Renal cortex interstitium (tissue), 15 donors: ENCODE measurements at places on chromosomes 13 and 19. TPM values are rescaled to one million over a fixed set of nuclear protein-coding genes. Genes with fewer than 3 reads are reported as not detected.

FAM83E gene
- polyA plus RNA-seq, result 0.88 TPM

PRODH2 gene
- polyA plus RNA-seq, result 42.4 TPM

GRCh38 chr13:23771552-23771951, 117.6 kb downstream of the MIPEP start:
- DNase-seq, result no peak

- DNase-seq, result no peak
Observed at GRCh38 chr13:20767309-20767943, 6.3 kb downstream of the EEF1AKMT1 start.

DNA sequence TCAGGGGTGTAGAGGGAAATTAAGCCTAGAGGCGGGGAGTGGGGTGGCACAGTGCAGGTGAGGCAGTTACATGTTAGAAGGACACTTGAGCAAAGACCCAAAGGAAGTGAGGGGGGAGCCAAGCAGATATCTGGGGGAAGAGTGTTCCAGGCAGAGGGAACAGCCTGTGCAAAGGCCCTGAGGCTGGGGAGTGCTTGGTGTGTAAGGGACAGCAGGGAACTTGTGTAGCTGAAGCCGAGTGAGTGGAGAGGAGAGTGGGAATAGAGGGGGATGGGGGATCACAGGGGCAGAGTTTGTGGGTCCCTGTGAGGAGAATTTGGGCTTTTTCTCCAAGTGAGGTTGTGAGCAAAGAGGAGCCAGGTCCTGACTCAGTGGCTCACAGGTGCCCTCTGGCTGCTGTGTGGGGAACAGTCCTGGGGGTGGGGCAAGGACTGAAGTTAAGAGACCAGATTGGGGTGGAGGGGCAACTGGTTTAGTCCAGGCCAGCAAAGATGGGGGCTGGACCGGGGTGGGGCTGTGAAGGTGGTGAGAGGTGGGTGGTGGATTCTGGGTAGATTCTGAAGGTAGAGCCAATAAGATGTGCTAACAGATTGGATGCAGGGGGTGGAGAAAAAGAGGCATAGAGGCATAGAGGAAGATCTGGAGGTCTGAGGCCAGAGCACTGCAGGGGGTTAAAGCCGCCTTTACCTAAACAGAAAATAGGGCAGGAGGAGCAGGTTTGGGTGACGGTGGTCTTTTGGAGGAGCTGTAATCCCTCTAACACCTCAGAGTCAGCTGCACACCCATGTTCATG, 75.3 kb downstream of the CACNA1A start:
- no peak for DNase-seq

FAM174C gene
- polyA plus RNA-seq, result 25.6 TPM

DNA sequence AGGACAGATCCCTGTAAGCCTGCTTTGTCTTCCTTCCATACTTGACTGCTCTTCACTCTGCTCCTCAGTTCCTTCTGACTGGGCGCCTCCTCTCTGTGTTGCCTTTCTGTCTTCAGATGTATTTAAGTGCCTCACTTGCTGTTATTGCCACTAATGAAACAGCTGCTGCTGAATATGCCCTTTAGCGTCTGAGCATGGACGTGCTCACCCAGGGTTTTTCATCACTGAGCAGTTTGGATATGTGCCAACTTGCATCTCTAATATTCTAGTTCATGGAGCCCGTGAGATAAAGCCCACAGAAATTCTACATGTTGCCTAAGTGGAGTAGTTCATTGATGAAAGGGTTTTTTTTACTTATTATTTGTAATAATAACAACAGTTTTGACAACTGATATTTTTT, 198.2 kb downstream of the MYO16 start:
- DNase-seq, result peak; percentile 6

- DNase-seq, result no peak
Observed at GRCh38 chr13:49869519-49869918, 66.6 kb downstream of the SPRYD7 start.

S1PR4 gene
- 0.56 TPM for polyA plus RNA-seq

SLC10A2 gene
- polyA plus RNA-seq, result 0.58 TPM

SYNGR4 gene
- polyA plus RNA-seq, result 0.70 TPM

- DNase-seq, result no peak
Observed at GRCh38 chr19:30084390-30084819, 142.4 kb downstream of the URI1 start.

- peak; percentile 71 for DNase-seq
Observed at GRCh38 chr19:35828692-35829301, 16.2 kb upstream of the PRODH2 start.

GRCh38 chr19:45404557-45405434, at the start of gene PPP1R13L:
PPP1R13L (minus strand) TSS chr19:45405069; CDS start chr19:45398318, 6,751 bp downstream.
- DNase-seq, result no peak
